ENCODE measurements at places on chromosomes 7 and 10.
A peak's percentile ranks its signal among the peaks of the same experiment; 100 is the strongest.

GRCh38 chr7:116626886-116627285 lies 45.1 kb upstream of the MET start:
- DNase-seq: no peak

DNA sequence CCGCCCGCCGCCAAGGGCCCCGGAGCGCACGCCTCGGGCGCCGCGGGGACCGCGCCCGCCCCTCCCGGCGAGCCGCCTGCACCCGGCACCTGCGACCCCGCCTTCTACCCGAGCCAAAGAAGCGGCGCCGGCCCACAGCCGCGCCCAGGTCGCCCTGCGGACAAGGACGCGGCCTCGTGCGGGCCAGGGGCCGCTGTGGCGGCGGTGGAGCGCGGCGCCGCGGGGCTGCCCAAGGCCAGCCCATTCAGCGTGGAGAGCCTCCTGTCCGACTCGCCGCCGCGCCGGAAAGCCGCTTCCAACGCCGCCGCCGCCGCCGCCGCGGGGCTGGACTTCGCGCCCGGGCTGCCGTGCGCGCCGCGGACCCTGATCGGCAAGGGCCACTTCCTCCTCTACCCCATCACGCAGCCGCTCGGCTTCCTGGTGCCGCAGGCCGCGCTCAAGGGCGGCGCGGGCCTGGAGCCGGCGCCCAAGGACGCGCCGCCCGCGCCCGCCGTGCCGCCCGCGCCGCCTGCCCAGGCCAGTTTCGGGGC lies 3.5 kb downstream of the UNCX start:
- no peak for DNase-seq

- DNase-seq: no peak
Observed at GRCh38 chr7:123022576-123022975, 27.1 kb upstream of the TAS2R16 start.

DNA sequence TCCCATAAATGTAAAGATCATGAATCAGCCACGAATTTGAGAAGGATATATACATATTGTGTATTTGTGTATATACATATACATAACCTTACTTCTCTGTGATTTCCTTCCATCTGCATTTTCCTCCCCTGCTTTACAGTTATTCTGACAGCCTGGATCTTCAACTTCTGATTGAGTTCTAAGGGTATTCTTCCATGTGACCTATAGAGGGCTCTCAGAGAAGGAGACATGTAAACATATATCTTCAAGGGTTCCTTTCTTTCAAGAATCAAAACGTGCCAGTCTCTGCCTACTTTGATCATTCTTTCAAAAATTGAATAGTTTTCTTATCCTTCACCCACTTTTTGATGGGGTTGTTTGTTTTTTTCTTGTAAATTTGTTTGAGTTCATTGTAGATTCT lies 453.7 kb upstream of the POT1 start:
- DNase-seq: no peak

DNA sequence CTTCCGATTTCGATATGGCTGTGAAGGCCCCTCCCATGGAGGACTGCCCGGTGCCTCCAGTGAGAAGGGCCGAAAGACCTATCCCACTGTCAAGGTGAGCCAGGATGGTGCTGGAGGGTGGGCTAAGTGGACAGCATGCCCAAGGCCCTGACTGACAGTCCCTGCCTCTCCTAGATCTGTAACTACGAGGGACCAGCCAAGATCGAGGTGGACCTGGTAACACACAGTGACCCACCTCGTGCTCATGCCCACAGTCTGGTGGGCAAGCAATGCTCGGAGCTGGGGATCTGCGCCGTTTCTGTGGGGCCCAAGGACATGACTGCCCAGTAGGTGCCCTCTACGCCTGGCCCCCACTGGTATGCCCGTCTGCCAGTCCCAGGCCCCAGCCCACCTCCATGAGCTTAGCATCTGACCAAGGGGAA lies 1.2 kb downstream of the NFKB2 start:
- no peak for DNase-seq

DNA sequence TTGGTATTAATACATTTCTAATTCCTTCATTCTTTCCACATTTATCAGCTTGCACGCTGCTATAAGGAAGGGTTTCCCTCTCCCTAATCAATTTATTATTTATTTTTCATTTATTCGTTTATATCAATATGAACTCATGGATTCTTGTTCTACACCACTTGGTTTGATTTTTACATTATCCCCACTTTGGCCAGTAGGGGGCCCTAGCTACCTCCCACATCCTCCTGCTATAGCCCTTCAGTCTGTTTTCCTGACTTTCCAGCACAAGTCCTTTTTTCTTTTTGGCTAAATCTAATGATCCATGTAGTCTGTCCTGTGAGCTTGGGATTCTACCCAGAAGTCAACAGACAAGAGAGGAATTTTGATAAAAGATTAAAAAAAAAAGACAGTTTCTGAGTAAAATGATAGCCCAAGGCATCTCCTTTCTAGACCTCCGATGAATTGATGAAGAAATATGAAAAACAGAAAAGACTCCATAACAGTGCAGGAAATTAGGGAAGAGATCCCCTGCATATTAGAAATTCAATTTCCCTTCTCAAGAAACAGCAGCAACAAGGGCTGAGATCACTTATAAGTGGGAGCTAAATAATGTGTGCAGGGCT lies 47.7 kb downstream of the LYZL2 start:
- peak; percentile 54 for DNase-seq

DNA sequence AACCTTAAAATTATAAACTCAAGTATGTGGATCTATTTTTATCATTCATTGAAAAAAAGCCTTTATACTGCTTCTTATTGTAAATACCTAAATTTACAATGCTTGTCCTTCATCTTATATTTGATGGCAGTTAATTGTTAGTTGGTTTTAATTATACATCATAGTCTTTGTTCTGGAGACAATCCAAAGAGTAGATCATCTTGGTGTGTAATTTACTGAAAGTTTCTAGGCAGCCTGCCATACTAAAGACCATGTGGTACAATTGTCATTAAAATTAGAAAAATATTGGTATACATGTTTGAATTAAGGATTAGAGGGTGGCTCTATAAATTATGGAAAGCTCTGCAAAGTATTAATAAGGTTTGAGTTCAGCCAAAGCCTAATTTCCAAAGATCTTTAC lies 231.4 kb downstream of the KCND2 start:
- no peak for DNase-seq

DNA sequence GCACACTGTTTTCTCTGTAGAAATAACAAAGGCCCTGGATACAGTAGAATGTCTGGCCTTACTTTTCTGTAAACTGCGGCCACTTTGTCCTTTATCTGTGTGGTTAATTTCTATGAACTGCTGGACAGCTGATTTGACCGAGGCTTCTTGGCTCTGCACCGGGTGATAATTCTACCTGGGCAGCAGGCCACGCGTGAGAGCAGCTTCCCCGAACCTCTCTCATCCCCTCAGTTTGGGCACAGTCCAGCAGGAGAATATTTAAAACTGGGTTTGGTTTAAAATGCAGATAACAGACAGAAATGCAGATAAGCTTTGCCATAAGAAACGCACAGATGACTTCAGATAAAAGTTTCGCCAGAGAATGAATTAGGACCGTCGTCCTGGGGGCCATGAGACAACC lies 81.0 kb downstream of the CELF2 start:
- no peak for DNase-seq

DNA sequence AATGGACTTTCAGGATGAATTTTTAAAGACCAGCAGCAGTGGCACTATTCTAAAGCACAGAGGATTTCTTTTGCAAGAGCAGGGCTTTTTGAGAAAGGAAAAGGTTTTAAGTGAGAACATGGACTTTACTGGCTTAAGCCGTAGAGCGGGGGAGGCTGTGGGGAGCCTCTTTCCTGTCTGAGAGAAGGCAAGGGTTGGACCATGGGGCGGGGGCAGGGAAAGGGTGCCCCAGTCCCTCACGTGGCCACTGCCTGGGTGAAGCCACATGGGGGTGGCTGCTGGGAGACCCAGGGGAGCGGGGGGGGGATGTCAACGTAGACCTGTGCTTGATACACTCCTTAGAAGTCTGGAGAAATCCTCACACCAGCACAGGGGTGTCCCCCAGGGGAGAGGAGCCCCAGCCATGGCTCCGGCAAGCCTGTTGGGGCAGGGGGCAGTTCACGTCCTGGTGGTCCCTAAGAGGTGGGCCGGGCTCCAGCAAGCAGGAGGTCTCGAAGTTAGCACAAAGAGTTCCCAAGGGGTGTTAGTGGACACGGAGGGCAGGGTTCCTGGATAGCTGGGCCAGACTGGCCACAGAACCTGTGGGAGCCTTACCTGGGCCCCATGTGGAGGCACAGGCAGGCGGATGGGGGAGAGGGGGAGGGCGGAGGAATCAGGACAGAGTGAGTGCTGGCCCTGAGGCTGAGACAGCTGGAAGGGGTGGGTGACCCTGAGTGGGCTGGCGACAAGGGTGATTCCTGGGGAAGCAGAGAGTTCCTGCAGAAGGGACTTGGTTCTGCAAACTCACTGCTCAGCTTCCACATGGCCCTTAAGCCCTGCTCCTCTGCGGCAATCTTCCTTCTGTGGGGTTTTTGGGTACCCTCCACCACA lies 36.9 kb upstream of the ELFN1 start:
- no peak for DNase-seq

DNA sequence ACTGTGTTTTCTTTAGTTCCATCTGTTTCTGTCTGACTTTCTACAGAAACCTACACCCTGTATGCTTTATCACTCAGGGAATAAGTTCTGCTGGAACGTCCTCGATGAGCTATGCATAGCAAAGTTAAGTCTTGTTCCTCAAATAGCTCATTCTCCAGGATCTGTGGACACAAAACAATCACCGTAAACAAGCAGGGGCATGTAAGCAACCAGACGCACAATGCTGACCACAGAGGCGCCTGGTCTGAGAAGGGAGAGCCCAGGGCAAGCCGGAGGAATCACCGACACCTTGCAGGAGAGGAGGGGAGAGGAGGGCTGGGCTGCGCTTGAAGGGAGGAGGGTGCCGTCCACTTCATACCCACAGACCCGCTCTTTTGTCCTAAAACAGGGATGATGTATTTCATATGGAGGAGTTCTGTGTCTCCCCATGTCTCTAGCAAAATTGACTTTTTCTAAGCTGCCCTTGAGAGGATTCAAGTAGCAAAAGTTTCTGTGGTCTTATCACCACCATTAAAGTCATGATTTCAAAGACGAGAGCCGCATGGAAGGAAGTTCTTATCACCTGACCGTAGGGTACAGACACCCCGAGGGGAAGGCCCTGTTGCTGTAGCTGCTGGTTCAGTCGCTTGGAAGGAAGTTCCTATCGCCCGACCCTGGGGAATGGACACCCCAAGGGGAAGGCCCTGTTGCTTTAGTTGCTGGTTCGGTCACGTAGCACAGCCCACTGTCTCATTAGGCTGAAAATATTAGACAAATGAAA lies 14.3 kb downstream of the CALML3 start:
- no peak for DNase-seq

GRCh38 chr7:18471476-18472160 lies 23.9 kb upstream of the HDAC9 start:
- DNase-seq: no peak

DNA sequence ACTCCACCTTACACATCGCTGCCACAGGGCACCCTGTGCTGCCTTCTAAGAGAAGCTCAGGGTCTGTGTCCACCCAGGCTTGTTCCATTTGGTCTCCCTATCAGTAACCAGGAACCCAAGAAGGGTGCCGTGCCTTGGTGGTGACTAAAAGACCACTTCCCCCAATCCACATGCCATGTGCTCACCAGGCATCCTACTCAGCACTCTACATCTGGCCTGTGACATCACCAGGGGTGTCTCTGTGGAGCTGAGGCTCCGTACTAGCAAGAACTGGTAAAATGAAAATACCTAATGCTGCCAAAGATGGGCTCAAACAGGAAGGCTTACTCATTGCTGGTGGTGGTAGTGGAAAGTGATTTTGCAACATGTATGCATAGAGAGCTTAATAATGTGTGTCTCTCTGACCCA lies 19.0 kb upstream of the C10orf71 start:
- DNase-seq: no peak

DNA sequence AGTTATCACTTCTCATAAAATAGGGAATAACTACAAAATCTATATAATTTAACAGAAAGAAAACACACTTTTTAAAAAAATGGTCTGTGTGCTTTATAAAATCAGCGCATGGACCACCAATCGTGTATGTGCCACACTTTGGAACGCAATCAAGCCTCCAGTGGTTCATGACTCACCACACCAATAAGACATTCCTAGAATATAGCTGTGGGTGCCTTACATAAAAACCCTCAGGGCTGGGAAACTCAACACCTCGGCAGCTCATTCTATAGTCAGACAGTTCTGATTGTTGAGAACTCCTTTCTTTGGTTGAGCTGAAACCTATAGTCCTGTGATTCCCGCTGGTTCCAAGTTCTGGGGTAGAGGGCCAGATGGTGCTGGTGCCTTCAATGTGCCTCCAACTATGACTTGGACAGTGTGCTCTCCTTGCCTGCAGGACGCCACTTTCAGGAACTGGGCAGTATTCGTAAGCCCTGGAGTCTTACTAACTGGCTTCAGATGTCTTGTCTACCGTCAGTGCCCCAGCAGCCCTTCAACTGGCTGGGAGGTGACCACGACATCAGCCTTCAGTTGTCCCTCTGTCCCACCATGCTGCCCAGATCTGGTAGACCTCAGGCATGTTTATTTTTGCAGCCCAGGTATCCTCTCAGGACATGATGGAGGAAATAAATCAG lies 135.7 kb upstream of the GDF10 start:
- DNase-seq: no peak

- DNase-seq: no peak
Observed at GRCh38 chr7:5591278-5591874, 167.7 kb upstream of the TNRC18 start.

- DNase-seq: no peak
Observed at GRCh38 chr10:59360605-59361405, 1.5 kb downstream of the FAM13C start.

GRCh38 chr10:132540456-132540855 lies 2.9 kb downstream of the INPP5A start:
- no peak for DNase-seq

- no peak for DNase-seq
Observed at GRCh38 chr10:92111336-92111939, 179.4 kb downstream of the CPEB3 start.

DNA sequence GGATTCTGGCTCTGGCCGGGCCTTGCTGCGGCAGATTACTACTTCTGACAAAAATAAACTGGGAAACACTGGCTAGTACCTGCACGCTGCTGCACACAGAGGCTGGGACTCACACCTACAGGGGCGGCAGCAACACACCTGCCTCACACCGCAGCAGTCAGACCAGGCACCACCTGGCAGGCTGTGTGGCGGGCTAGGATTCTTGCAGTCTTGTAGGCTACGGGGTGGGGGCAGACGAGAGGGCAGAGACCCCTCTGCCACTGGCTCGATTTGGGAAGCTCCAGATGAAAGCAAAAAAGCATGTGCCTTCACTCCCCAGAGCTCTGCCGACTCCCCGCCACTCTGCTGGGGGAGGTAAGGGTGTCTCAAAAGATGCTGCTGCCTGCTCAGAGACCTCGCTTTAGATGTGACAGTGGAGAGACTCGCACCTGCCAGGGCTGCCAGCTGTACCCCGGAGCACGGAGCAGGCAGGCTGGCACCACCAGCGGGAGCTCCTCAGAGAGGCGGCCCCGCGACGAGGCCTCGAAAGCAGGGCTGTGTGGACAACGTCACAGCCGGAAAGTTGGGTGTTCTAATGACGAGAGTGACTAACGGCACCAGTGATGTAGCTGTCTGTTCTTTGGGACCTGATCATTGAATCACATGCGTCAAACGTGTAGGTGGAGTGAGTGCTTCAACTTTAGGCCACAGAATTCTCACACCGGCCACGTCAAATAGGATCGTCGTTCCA lies 250.5 kb downstream of the ZMYND11 start:
- no peak for DNase-seq

- DNase-seq: no peak
Observed at GRCh38 chr7:14760730-14761478, 141.6 kb downstream of the DGKB start.

All from HuH-7 (cell line).